ENCODE measurements at places on chromosomes 5 and 9.

- no peak for DNase-seq
These were observed 14.3 kb upstream of the OLFM1 start for GRCh38 chr9:135073081-135073740.

- no peak for DNase-seq
These were observed 231.6 kb upstream of the TNC start for GRCh38 chr9:115349542-115349941.

- no peak for DNase-seq
These were observed 90.1 kb upstream of the SLC12A2 start for GRCh38 chr5:127993476-127993875.

- DNase-seq, result no peak
These were observed 121.5 kb upstream of the SPRY4 start for GRCh38 chr5:142446131-142446959.

All from skeletal muscle cell (primary cell).